IPS-NIHi11 (cell line): ENCODE measurements at places on chromosomes 11 and 22.

DNA sequence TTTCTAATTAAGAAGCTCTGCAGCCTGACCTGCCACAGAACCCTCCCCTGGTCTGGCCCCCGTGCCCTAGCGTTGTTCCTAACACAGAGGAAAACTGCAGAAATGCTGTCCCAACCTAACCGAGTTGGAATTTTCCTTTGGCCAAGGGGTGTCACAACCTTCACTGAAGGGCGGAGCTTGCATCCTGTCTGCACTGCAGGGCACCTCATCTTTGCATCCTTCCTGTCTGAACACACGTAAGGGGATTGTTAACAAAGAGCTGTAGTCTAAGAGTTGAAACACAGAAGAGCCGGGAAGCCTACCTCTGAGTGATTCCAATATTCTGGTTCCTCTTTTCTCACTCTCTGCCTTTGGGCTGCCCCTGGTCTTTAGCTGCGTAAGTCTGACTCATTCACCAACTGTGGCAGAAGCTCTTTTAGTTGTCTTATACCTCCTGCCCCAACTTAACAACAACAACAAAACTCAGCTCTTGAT is 1.6 kb downstream of the DIXDC1 start:
- no peak for DNase-seq

GRCh38 chr11:103648670-103649400 is 387.6 kb upstream of the DDI1 start:
- DNase-seq = no peak

- DNase-seq = no peak
Observed at GRCh38 chr22:45198463-45198795, 34.7 kb downstream of the NUP50 start.

DNA sequence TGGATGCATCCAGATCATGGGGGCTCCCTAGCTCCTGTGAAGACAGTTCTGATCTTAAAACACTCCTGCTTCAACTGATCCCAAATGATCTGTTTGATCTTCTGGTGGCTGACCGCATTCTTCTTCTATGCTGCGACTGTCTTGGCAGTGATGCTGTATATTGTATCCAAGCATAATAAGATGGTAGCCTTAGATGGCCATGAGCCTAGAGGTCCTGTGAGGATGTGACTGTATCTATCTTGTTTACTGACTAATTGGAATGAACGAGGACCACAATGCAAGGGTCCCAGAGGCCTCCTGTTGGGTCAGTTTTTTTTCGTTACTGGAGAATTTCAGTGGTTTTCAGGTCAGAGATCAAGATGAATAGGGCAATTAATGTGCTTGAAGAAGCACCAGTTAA is 7.1 kb upstream of the MPEG1 start:
- DNase-seq = no peak

DNA sequence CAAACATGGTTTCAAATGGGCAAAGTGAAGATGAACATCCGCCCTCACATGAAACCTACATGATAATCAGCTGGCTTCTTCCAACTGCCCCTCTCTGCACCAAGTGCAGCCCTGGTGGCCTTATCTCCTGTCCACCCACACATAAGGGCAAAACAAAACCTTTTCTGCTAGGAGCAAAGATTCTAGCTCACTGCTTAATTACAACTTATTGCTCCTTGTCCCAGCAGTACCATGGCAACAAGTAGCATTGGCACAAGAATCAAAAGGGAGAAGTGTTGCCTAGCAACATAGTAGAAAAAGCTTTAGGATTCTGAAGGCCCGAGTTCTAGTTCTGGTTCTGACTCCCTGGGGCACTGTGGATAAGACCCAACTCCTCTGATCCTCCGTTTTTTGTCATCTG is 68.7 kb upstream of the BMAL1 start:
- no peak for DNase-seq

- DNase-seq = no peak
Observed at GRCh38 chr11:36363361-36364268, 67.5 kb downstream of the PRR5L start.

DNA sequence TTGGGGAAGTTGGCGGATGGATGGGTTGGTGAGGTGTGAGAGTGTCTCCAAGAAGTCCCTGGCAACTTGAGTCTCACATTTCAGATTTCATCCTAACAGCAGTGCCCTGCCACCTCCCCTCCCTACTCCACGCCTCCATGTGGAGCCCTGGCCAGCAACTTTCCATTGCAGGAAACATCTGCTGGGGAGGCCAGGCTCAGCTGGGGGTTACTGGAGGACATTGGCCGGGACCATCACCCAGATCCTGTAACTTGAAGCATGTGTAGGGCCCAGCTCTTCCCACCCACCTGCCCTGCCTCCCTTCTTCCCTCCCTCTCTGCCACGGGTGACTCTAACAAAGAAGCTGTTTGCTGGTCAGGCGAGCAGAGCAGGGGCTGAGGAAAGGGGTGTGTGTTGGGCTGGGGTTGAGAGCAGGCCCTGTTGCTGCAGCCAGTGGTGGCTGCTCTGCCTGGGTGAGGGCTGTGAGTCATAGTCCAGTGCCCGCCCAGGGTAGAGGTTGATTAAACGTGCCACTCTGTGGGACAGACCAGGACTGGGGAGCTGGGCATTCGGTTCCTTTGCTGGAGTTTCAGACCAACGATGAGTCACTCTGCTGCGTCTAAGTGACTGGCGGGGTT is 64.0 kb downstream of the SCN3B start:
- no peak for DNase-seq

DNA sequence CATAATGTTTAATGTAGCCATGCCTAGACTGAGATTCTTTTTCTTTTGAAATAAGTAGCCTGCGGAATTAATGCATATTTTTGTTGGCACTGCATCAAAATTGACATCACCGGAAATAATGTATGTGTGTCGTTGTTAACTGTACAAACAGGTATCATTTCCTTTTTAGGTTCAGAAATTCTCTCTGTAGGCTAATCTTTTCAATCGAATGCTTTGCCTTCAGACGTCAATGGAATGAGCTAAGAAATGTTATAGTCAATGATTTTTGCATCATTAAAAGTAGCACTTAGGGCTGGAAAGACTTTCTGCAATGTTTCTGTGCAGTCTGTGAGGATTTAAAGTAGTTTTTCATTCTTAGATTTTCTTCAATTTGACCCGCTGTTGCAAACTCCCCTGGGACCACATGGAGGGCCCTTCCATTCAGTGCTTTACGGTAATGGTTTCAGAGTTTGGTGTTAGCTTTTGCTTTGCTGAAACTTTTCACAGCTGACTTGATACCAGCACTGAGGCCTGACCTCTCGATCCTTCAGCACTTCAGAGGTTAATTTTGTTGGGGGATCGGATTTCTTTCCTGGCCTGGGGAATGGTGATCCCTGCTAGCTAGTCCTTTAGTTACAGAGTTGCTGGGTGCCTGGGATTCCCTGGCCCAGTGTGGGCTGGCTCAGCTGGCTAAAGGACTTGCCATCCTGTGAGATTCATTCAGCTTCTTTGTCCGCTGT is 137.8 kb downstream of the DBX1 start:
- DNase-seq = peak; percentile 65

DNA sequence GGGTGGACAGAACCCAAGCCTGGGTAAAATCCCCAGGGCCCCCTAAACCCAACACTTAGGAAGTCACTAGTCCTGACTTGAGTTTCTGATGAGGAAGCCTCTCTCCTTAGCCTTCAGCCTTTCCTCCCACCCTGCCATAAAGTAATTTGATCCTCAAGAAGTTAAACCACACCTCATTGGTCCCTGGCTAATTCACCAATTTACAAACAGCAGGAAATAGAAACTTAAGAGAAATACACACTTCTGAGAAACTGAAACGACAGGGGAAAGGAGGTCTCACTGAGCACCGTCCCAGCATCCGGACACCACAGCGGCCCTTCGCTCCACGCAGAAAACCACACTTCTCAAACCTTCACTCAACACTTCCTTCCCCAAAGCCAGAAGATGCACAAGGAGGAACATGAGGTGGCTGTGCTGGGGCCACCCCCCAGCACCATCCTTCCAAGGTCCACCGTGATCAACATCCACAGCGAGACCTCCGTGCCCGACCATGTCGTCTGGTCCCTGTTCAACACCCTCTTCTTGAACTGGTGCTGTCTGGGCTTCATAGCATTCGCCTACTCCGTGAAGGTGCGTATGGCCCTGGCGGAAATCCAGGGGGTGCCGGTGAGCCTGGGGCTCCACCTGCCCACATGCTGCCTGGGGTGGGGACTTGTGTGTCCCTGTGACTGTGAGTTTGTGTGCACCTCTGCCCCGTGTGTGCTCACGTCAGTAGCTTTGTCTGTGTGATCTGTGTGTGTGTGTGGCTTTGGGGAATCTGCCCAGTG is at the start of gene IFITM1:
Gene IFITM1, plus strand, starts transcription at position 254 of the 767 bp plus-strand sequence. Its CDS starts 131 bp downstream, at position 385.
- peak; percentile 65 for DNase-seq

- DNase-seq = no peak
Observed at GRCh38 chr22:47310601-47311000, 548.2 kb downstream of the TBC1D22A start.

DNA sequence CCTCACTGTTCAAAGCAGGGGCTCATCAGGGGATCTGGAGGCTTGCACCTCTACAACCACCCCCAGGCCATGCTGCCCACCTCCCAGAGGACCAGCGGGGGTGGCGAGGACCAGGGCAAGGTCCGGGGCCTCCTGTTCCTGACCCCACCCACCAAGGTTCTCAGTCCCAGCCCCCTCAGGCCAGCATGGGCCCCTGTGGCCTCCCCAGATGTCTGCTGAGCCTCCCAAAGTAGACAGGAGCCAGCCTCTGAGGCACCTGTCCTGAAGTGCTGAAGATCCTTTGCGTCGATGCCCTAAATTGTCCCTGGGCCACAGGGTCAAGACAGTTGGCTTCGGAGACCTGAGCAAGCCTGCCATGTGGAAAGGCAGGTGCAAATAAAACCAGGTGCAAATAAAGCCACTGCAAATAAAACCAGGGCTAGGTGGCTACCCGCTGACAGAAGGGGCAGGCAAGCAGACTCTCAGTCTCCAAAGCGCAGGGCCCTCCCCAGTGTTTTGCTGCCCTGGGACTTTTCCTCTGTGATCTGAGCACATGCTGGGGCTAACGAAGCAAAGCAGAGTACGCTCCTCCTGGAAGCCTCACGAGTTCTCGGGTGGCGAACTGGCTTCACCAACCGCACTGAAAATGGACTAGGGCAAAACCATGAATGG is 22.4 kb upstream of the ARFGAP3 start:
- no peak for DNase-seq

DNA sequence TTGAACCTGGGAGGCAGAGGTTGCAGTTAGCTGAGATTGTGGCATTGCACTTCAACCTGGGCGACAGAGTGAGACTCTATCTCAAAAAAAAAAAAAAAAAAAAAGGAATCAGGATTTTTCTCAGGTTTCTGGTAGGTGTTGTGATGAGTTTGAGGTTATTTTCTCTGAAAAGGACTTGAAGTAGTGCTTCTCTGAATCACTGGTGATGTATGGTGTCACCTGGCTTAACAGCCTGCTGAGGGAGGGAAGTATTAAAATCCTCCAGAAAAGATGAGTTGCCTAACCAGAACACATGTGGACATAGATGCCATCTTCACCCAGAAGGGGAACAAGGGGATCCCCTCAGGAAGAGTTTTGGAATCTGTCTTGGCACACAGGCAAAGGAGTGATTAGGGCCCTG is 20.1 kb downstream of the SMARCB1 start:
- DNase-seq = no peak

DNA sequence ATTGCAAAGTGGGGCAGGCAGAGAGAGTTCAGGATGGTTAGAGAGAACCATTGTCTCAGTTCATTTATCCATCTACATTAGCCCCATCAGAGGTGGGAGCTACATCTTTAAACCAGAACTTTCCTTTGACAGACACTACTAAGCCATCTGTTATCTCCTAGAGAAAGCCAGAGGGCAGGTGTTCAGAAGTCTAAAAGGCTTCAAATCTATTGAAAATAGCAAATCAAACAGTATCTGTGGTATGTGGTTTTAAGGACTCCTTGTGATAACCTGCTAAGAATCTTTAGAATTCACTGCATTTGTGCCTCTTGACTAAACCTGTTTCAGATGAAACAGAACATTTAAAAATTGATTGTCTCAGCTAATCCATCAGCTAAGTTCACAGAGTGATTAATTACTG is 43.9 kb upstream of the PARVG start:
- no peak for DNase-seq

GRCh38 chr11:75152090-75152489 is 1.2 kb downstream of the SLCO2B1 start:
- DNase-seq = no peak

DNA sequence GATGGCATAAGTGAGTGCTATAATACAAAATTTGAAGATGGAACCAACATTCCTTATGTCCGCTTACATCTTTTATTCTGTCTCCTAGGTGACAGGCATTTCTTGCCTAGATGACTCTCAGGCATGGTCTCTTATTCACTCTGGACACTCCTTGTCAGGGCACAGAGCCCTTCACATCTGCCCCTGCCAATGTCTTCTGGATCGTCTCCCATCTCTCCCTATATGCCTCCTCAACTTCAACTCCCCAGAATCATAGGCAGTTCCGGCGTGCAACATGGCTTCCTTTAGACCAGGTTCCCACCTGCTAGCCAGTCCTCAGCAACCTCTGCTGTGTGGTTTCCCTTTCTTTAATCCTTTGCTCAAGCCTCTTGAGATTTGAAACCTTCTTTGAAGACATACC is 300.9 kb downstream of the TENM4 start:
- no peak for DNase-seq

- DNase-seq = no peak
Observed at GRCh38 chr22:36339171-36340065, 48.3 kb downstream of the MYH9 start.

GRCh38 chr11:101863361-101863760 is 51.4 kb upstream of the CEP126 start:
- no peak for DNase-seq

DNA sequence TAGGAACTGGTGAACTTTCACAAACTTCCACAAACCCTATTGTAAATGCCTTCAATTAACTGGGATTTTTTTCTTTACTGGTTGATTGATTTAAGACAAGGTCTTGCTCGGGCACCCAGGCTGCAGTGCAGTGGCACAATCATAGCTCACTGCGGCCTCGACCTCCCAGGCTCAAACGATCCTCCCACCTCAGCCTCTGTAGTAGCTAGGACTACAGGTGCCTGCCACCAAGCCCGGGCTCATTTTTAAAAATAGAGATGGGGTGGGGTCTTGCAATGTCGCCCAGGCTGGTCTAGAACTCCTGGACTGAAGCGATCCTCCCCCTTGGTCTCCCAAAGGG is 35.7 kb upstream of the POLA2 start:
- no peak for DNase-seq

DNA sequence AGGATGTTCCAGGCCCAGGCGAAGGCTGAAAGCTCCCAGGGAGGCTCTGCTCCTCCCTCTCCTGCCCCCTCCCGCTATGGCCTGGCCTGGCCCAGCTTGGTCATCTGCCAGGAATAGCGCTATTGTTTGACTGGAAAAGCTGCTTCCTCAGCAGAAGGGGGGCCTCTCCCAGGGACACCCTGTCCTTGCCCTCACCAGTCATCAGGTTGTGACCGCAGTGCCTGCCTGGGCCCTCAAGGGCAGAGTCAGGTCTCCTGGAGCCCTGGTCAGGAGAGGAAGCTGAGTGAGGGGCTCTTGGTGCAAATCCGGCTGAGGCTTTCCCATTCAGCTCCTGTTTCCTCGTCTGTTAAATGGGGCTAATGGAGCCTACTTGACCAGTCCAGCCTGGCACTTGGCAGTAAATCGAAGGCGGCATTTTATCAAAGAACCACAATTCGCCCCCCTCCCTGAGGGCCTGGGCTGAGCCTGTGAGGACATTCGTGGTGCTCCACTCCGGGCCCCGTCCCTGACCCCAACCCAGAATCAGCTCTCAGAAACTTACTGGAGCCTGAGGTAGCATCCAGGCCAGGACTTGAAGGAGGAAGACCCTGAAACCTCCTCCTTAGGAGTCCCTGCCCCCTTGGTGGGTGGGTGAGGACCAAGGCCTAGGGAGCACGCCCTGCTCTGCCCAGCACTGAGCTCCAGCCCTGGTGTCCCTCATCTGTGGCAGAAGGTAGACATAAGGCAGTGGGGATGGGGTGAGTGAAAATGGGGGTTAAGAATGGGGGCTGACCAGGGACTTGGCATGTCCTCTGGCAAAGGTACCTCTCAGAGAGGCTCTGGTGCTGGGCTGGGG is 2.0 kb upstream of the CASTOR1 start:
- no peak for DNase-seq
